Memory B cell (primary cell): ENCODE measurements at places on chromosomes 7 and 10.

DNA sequence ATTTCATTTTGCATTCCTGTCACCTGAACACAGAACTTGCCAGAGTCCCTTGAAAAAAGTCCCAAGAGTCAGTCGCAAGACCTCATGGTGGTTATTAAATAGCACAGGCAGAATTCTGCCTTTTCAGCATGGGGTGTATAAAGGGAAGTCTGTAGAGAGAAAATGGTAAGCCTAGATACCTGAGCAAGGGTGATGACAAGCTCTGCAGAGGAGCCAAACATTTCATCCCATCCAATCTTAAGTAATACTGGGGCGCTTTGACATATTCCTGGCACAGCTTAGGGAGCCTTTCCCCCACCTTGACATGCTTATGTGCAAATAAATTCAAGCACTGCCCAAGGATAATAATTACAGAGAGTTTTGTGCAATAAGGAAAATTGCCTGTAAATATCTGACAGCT lies 213.0 kb downstream of the INHBA start:
- no peak for DNase-seq

DNA sequence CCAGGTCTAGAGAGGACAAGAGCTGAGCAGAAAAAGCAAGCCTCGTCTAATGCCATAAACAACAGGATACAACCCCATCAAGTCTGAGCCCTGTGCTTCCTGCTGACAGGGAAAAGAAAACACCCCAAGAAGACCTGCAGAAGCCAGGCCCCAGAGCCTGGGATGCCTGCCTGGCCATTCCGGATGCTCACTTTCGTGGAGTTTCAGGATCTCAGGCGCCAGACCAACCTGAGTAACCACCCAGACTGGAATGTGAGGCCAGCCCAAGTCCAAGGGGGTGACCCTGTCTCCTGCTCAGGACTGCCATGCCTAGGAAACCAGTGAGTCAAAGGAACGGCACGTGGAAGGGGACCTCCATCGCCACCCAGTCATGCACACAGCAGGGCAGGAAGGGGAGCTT lies 74.3 kb downstream of the PLXNA4 start:
- no peak for DNase-seq

- DNase-seq, result no peak
Measured at GRCh38 chr10:78769526-78769925, 299.2 kb upstream of the ZMIZ1 start.

DNA sequence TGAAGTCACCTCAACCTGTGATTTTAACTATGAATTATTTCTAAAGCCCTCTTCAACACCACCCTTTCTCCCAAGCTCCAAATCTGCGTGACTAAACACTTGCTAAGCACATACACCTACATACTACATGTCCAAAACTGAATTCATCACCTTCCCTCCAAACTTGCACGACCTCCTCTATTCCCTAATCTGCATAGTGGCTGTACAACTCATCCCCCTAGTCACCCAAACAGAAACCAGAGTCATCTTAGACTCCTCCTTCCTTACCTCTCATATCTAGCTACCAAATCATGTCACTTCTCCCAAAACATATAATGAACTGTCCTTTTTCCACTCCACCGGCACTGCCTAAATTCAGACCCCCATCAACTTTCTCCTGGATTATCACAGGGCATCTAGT lies 16.2 kb downstream of the ARHGAP21 start:
- DNase-seq, result no peak

DNA sequence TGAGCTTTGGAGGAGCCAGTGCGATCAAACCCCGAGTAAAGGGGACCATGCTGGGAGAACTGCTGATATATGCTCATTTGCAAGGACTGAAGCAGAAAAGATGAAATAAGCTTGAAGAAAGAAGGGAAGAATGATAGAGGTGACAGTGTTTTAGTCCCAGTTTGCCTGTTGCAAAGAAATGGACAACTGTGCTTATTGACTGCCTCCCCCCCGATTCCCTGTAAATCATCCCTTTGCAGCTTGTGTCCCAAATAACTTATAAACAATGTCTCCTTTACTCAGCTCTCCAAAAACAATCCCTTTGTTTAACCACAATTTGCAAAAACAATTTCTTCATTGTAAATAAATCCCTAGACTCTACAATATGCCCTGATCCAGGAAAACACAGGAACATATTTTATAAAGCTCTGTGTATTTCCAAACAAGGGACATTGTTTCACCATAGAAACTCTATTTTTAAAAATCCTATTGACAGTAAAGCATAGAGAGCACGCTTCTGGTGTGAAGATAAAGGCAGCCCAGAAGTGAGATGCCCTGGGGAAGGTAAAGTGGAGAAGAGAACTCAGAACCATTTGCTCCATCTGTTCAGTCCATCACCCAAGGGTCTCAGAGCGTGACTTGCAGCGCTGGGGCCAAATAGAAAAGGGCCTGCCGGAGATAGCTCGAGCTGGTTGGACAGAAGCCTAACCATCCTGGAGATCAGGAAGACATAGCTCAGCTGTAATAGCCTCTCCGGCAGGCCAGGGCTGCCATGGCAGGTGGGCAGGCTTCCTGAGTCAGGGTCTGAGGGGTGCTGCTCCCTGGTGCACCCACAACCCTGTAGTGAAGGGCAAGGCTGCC lies 280.5 kb downstream of the WDR11 start:
- no peak for DNase-seq

DNA sequence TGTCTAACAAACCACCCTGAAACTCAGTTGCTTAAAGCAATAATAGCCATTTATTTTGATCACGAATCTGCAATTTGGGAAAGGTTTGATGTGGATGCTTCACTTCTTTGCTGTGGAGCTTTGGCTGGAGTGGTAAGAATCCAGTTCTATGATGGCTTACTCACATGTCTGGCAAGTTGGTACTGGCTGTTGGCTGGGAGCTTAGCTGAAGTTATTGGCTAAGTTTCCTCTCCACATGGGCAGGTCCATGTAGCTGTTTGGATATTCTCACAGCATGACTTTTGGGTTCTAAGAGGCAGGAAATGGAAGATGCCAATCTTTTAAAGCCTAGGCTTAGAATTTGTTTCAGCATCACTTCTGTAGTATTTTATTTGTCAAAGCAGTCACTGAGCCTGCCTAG lies 277.6 kb upstream of the NRP1 start:
- no peak for DNase-seq

- no peak for DNase-seq
Measured at GRCh38 chr7:1393421-1393820, 65.8 kb downstream of the MICALL2 start.

DNA sequence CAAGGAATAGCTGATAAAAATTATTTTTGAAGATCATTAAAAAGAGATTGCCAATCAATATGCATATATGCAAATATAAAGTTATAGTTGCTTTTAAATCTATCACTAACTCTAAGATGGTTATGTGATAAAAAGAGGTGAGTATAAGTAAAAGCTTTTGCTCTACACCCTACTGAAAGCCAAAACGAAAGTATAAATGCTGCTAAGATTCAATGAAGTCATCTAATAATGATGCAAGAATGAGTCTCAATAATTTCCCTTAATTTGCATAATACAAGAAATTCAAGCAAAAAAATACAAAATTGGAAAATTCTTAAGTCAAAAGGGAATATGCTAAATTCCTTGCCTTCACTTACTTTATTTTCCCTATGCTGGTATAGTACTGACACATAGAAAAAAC lies 75.2 kb downstream of the WAPL start:
- no peak for DNase-seq

GRCh38 chr10:20760460-20760859 lies 136.7 kb downstream of the NEBL start:
- DNase-seq, result no peak

GRCh38 chr7:50513166-50513871 lies 51.9 kb downstream of the DDC start:
- DNase-seq, result no peak

DNA sequence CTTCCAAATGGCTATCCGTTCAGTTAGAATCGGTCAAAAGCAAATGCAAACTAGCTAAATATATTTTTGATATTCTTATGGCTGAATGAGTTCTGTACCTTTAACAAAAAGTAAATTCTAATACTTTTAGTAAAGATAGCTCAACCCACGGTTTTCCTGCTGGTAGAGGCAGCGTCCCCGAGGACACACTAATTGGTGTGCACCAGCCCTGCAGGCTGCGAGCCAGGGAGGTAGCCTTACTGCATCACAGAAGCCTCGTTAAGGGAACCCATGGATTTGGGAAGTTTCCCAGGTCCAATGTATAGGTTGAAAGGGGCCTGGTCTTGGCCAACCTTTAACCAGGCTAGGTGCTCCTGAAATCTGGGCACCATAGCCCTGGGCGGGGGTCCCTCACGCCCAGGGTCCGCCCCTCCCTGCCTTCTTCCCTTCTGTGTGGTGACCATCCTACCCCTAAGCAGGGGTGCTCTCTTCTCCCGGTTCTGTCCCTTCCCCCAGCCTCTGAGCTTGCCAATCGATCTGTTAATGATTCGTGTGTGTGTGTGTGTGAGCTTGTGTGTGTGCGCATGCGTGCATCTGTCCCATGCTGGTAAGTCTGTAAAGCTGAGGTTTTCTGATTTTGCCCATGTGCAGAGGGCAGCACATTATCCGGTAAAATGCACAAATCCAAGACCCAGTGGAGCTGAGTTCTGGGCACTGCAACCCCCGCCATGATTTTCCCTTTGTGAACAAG lies 191.7 kb downstream of the TCERG1L start:
- DNase-seq, result no peak

DNA sequence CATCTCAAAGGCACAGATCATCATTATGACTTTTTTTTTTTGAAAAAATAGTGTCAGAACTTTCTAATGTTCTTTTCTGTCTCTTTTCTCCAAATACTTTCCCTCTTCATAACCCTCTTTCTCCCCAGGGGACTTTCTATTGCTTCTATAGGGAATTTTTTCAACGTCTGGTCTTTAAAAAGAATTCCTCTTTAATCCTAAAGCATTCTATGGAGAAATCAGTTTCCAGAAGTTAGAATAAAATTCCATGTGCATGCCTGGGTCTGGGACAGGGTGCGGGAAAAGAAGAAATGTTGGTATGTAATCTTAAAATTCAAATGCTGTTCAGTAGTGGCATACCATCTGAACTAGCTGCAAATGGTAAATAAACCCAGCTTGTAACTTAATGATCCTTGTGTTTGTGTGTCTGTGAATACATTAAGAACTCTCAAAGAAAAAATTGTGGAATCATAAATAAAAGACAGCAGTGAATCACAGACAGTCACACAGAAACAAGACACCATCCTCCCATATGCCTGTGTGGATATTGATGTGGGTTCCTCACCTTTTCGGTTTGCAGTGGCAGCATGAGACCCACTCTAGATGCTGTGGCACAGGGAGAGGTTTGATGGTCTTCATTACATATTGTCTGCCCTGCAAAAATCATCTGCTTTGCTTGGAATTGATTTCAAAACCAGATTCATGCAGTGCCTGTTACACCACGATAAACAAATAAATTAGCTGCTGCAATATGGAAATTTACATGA lies 374.7 kb upstream of the NRP1 start:
- DNase-seq, result no peak

DNA sequence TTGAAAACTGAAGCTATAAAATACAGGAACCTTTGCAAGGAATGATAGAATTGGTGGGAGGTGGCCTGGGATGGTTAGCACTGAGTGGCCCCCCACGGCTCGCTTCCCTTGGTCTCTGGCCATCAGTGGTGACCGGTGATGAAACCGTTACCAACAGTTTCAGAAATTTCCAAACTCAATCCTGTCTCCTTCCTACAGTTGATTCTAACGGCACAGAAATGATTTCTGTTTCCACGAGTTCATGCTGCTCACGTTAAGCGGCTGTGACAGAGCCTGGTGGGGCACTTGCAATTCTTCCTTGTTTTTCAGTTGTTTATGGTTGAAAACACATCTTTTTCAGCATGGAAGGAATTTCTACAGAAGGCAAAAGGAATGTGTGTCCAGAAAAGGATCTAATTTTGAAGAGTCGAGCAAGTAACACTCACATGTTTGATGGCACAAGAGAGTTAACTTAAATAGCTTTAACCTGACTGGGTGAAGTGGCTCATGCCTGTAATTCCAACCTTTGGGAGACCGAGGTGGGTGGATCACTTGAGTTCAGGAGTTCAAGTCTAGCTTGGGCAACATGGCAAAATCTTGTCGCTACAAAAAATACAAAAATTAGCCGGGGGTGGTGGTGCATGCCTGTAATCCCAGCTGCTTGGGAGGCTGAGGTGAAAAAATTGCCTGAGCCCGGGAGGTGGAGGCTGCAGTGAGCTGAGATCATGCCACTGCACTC lies 100.1 kb downstream of the DNAJB6 start:
- no peak for DNase-seq

DNA sequence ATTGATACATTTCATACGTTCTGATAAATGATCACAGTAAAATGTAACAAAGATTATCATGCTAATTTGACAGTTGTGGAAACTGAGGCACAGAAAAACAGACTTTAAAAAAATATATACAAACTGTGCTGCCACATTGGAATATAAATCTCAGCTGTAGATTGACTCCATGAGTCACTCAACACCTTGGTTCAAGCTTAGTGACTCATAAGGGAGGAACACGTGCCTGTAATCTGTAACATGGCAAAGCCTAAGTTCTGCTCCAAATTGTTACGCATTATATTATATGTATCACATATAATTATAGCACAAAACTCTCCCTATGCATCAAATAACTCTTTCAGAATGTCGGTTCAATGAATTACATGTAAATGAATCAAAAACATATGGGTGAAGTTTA lies 1047.5 kb downstream of the GATA3 start:
- no peak for DNase-seq

DNA sequence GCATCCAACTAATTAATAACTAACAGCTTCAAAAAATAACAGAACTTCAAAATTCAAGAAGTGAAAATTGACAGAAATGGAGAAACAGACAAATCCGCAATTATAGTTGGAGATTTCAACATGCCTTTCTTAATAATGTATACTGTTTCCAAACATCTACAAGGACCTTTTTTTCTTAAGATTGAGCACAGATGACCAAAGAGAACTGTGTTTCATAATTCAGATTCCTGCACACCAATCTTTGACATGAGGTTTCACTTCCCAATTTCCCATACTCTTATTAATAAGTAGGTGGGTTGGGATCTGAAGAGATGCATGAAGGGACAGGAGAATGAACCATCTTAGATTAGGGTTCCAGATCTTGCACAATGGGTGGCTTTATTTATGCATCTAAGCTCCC lies 24.9 kb upstream of the GIMAP7 start:
- no peak for DNase-seq

DNA sequence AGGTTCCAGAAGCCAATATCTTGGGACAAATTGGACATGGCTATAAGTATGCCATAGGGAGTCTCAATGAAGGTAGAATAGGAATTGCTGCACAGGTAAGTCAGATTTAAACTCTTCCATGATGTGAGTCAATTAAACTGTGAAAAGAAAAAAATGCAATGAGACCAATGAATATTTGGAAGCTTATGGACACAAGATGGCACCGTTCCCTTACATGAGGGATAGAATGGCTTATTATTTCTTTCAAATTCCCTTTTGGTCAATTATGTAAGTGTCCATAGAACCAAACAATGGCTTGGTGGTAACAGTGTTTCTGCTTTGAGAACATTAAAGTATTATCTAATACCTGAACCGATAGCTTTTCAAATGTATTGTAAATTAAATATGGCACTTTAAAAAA lies 35.6 kb downstream of the ACADSB start:
- no peak for DNase-seq

- no peak for DNase-seq
Measured at GRCh38 chr7:5671046-5671445, 110.4 kb downstream of the RNF216 start.
